ENCODE measurements at places on chromosomes 4 and X. TPM values are rescaled to one million over a fixed set of nuclear protein-coding genes. Genes with fewer than 3 reads are reported as not detected.

The PWWP3B gene
- 6.1 TPM for polyA plus RNA-seq

The CNGA1 gene
- polyA plus RNA-seq: 1.4 TPM

The TREX2 gene
- 1.2 TPM for polyA plus RNA-seq

The DDX60 gene
- polyA plus RNA-seq: 20.6 TPM

The SPANXB1 gene
- not detected for polyA plus RNA-seq

The VEGFD gene
- 64.5 TPM for polyA plus RNA-seq

The TCEAL6 gene
- polyA plus RNA-seq: not detected

DNA sequence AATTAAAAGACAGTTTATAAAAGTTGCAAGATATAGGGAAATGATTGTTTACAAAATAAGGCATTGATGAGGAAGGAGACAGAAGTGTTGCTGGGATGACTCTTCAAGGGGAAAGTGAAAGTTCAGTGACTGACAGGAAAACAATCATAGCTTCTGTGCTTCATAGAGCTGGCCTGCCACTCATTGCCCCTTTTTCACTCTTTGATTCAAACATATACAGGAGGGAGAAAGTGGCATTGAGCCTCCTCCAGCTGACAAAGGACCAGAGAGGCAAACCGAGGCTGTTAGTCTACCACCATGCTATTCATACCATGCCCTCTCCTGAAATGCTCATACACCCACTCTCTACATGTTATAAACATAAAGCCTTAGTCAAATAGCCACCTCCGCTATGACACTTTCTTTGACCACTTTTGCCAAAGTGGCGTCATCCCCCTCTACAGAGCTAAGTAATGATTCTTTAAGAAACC, 79.2 kb upstream of the ATOH1 start:
- no peak for DNase-seq

DNA sequence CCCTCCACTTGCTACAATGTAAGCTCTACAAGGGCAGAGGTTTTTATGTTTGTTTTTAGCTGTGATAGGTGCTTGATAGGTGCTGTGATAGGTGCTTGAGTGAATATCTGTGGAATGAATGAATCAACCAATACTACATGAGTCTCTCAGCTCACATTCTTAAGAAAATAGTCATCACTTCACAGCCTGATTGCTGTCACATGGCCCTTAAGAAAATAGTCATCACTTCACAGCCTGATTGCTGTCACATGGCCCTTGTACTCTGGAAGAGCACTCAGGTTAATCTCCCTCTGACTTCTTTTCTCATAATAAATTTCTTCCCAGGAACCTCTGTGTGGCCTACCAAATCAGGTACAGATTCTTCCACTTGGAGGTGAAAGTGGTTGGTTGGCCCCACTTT, 335.2 kb downstream of the TENM3 start:
- no peak for DNase-seq

DNA sequence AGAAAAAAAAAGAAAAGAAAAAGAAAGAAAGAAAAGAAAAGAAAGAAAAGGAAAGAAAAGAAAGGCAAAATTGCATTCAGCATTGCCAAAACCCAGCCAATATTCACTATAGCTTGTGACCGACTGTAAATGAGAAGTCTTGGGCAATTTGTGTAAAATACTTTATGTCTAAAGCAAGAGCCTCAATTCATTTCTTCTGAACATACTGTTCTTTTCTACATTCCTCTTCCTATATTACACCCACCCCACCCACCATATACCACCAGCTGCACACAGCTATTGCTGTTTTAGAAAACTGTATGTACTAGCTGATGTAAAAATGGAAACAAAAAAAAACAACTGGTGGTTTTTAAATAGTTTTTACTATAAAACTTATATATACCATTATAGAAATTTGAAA, 156.9 kb upstream of the TTC29 start:
- no peak for DNase-seq

- DNase-seq: no peak
Observed at GRCh38 chr4:92872604-92873003, 568.8 kb downstream of the GRID2 start.

GRCh38 chr4:152045807-152046571, 285.2 kb upstream of the GATB start:
- peak; percentile 33 for DNase-seq

DNA sequence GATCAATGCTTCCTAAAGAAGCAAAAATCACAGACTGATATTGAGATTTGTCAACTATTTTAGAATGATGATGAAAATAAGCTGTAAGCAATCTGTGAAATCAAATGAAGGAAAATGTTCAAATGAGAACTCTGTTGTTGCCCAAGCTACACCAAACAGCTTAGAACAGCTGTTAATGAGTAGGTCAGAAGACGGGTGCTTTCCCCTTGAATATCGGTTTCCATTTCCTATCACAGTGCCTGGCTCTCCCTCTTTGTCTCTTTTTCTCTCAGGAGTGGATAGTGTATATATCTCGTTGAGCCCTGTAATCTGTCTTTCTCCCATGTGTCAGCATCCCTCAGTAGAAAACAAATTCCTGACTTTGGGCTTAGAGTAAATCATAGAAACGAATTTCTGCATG, 1592.9 kb upstream of the TENM3 start:
- DNase-seq: no peak

- no peak for DNase-seq
Observed at GRCh38 chrX:96982161-96982560, 98.5 kb downstream of the RPA4 start.

GRCh38 chr4:30125868-30126267, 594.3 kb upstream of the PCDH7 start:
- DNase-seq: peak; percentile 46

DNA sequence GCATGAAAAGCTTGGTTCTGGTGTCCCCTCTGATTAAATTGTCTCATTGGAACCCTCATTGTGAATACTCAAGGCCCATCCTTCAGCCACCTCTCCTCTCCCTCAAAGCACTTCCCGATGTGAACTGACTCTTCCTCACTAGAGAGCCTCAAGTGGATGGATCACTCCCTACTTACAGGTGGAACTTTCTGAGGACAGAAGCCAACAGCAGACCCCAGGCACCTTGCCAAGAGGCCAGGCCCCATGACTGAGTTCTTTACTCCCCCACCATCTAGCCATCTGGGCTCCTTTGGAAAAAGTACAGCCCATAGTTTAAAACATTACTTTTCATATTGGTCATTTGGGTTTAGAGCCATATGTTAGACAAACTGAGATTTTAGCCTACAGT, 224.1 kb downstream of the SHROOM3 start:
- no peak for DNase-seq

DNA sequence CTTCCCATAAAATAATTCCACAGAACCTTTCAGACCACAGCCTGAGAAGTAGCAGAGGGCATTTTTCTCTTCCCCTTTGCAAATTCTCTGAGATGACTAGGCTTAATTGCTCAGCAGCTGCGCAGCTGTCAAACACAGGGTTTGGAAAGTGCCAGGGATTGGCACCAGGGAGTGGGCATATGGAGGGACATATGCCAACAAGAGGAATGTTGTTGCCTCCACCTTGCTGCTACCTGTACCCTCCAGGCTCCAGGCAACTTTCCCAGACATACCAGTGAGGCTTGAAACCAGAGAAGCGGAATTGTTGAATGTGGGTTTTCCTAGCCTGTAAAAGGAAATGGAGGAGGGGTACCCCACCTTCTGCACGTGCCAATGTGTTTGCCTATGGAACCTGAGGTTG, 256.2 kb upstream of the GPR101 start:
- no peak for DNase-seq

DNA sequence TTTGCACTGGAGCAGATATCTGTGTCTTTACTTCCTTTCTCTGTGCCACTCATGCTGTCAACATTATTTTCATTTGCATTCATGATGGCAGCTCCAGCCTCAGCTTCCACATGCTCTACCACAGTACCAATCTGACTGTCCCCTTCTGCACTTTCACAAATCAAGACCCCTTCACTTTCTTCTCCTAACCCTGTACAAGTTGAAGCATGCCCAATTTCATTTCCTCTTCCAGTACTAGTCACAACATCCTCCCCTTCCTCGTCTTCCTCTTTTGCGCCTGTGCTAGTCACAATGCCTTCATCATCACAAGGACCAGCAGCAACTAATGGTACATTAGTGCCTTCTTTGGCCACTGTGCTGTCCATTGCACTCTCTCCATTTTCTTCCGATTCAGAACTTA, 26.5 kb downstream of the BOD1L1 start:
- no peak for DNase-seq

- DNase-seq: peak; percentile 42
Observed at GRCh38 chrX:123648028-123648810, 84.6 kb downstream of the THOC2 start.

DNA sequence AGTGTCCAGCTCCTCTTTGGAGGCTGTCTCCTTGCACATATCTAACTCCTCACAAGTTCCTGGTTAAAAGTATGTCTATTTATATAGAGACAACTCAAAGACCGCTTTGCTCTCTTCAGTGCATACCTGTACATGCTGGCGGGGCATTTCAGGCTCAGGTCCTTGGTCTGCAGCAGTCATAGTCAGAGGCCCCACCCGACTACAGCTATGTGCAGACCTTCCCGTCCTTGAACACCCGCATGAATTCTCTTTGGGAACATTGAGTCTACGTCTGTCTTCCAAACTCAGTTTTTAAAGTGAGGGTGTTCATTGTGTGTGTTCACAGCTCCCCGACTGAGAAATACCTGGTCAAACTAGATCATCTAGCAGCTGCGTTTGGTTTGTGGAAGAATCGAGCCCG, 4.2 kb downstream of the BCOR start:
- DNase-seq: no peak

DNA sequence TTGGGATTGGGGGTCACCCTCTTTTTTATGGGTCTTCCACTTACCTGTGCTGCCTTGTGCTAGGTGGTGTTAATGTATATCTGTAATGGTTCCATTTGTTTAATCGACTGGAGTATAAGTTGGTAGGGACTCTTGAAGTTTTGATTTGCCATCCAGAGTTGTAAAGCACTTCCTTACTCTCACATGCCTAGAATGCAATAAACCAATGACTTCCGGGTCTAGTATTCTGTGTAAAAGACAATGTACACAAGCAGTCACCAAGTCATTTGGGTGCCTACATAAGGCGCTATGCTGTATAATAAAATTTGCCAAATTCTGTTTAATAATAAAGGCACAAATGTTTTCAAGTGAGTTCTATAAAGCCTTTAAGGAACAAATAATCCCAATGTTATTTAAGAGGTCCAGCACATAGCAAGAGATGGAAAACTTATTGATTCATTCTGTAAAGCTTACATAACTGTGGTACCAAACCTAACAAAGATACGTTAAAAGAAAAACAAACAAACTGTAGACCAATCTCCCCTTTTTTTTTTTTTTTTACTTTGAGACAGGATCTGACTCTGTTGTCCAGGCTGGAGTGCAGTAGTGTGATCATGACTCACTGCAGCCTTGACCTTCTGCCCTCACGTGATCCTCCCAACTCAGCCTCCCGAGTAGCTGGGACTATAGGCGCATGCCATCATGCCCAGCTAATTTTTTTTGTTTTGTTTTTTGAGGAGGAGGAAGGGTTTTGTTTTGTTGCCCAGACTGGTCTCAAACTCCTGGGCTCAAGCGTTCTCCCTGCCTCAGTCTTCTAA, 41.5 kb upstream of the HPRT1 start:
- DNase-seq: no peak

DNA sequence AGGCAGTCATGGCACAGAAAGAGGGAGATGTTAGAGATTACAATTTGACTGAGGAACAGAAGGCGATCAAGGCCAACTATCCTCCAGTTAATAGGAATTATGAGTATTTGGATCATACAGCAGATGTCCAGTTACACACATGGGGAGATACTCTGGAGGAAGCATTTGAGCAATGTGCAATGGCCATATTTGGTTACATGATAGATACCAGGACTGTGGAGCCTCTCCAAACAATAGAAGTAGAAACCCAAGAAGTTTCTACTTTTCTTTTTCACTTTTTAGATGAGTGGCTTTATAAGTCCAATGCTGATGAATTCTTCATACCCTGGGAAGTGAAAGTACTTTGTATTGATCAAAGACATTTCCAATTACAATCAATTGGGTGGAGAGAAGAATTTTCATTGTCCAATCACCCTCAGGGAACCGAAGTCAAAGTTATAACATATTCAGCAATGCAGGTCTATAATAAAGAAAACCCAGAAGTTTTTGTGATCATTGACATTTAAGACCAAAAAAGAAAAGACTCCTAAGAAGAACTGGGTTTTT, 139.1 kb downstream of the MAB21L2 start:
- no peak for DNase-seq

DNA sequence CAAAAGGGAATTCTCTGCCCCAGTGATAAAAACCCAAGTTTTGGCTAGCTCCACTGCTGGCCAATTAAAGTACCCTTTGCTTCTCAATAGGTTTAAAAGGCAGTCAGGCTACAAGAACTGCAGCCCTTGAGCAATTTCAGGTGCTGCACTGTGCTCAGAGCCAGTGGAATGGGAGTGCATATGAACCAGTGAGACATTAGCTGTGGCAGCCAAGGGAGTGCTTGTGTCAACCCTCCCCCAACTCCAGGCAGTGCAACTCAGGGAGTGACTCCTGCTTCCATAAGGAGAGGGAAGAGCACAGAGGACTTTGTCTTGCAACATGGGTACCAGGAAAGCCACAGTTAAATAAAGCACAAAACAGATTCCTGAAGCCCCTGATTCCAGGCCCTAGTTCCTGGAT, 61.6 kb upstream of the VAMP7 start:
- DNase-seq: no peak

GRCh38 chrX:154795016-154795415, 10.3 kb downstream of the MPP1 start:
- no peak for DNase-seq

DNA sequence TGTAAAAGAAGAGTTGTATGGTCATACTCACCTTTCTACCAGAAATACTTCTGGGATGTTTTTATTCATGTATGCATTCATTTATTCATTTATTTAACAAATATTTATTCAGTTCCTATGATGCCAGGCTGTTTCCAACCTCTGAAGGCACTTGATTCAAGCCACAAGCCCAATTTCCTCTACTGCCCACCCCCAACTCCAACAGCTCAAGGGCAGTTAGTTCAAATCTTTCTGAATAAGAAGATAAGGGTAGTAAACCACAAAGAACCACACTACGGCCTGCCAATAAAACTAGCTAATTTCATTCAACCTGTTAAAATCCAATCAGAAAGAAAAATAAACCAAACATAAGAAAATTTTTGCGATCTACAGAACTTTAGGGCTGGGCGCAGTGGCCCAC, 31.2 kb downstream of the LRBA start:
- no peak for DNase-seq

All from right lung (tissue), 10 donors.